ENCODE measurements at places on chromosomes 1 and 21.

DNA sequence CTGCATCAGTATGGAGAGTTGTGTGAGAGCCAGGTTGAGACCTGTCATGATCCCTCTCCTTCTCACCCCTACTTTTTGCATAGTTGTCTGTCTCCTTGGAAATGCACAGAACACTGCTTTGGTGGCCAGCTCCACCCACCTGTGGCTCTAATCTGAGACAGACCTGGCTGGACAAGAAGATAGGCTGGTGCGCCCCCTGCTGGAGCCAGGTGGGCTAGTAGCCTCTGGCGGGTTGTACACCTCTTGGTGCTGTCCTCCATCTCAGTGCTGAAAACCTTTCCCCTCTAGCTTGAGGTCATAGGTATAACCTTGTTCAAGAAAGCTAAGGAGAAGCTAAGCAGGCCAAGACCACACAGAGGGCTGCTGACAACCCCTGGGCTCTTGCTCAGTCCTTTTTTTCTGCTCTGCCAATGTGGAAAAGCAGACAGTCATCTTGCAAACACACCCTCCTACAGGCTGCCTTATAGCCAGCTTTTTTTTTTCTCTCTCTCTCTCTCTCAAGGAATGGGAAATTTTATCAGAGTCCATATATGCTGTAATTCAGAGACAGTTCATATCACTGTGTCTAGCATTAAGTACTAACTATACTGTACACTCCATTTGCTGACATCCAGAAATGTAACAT is 58.8 kb upstream of the SPATA6 start:
- peaks cover 7% of the 10 kb centered on the region for H3K4me1 ChIP-seq
- no peak overlapping the region for H3K4me3 ChIP-seq
- H3K27ac ChIP-seq = no peak overlapping the region
- H3K27me3 ChIP-seq = peaks cover 74% of the 10 kb centered on the region

DNA sequence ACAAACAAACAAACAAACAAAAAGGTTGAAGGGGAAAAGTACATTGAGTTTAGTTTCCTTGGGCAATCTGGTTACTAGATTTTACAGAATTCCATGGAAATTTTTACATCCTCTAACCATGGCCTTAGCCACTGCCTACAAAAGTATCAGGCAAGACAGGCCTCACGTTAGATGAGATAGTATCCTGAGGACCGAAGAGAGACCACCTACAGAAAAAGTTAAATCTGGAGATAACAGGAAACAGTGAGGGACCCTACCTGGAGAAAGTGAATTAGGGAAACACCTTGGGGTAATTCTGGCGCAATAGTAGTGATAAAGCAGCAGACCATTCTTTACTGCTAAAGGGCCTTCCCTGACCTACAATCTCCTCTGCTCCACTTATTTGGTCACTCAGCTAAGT is 8.7 kb downstream of the RAB29 start:
- peaks cover 2% of the 10 kb centered on the region for H3K36me3 ChIP-seq
- H3K27me3 ChIP-seq = peaks cover 7% of the 10 kb centered on the region
- no peak overlapping the region for H3K4me3 ChIP-seq
- H3K27ac ChIP-seq = no peak overlapping the region
- DNase-seq = no peak

GRCh38 chr1:184114818-184115398 is 63.4 kb downstream of the TSEN15 start:
- peaks cover 10% of the 10 kb centered on the region for H3K4me1 ChIP-seq
- peaks cover 6% of the 10 kb centered on the region for H3K36me3 ChIP-seq
- no peak overlapping the region for H3K4me3 ChIP-seq
- H3K27ac ChIP-seq = peak overlapping the region; percentile 32
- no peak for DNase-seq

GRCh38 chr1:206000641-206001339 is 2.4 kb downstream of the RAB7B start:
- H3K36me3 ChIP-seq = peaks cover 5% of the 10 kb centered on the region
- no peak overlapping the region for H3K27ac ChIP-seq
- peaks cover 3% of the 10 kb centered on the region for H3K27me3 ChIP-seq
- no peak overlapping the region for H3K4me3 ChIP-seq
- no peak for DNase-seq

DNA sequence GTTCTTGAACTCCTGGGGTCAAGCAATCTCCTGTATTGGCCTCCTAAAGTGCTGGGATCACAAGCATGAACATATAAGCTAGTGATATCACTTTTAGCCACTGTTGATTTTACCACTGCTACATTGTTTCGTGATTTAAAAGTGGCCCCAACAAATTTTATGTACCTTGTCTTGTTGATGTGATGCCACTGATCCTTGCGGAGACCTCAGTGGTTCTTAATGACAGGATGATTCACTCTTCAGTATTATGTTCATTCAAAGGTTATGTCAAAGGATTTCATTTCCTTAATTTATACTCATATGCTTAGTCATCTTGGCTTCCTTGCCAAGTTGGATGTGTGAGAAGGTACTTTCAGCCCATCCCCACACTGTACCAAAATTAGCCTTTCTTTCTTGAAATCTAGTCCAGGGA is 12.1 kb downstream of the PRKACB start:
- H3K4me3 ChIP-seq = no peak overlapping the region
- peaks cover 9% of the 10 kb centered on the region for H3K36me3 ChIP-seq
- DNase-seq = no peak
- H3K4me1 ChIP-seq = no peaks in the 10 kb centered on the region
- H3K27me3 ChIP-seq = no peaks in the 10 kb centered on the region
- no peak overlapping the region for H3K27ac ChIP-seq

DNA sequence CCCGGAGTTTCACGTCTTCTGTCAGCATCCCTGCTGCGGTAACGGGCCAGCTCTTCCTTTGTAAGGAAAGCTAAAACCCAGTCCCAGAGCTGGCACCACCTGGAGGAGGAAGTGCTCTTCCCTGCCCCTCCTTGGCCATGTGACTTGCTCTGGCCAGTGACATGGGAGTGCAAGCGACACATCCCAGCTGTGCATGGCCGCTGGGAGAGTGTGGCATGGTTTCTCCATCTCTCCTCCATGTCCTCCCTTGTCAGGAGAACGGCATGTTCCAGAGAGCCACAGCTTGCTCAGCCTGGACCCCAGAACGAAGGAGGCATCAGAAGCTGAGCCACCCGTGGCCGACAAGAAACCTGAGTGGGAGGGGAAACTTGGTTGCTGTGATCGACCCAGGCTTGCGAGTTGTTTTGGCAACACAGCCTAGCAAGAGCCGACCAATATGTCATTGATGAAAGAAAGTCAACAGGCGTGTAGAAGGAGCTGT is 2.7 kb upstream of the PRXL2B start:
- H3K27ac ChIP-seq = no peak overlapping the region
- no peak for DNase-seq
- H3K4me1 ChIP-seq = peaks cover 14% of the 10 kb centered on the region
- H3K36me3 ChIP-seq = no peaks in the 10 kb centered on the region
- peak overlapping the region; percentile 62 for H3K4me3 ChIP-seq
- peaks cover 10% of the 10 kb centered on the region for H3K27me3 ChIP-seq

DNA sequence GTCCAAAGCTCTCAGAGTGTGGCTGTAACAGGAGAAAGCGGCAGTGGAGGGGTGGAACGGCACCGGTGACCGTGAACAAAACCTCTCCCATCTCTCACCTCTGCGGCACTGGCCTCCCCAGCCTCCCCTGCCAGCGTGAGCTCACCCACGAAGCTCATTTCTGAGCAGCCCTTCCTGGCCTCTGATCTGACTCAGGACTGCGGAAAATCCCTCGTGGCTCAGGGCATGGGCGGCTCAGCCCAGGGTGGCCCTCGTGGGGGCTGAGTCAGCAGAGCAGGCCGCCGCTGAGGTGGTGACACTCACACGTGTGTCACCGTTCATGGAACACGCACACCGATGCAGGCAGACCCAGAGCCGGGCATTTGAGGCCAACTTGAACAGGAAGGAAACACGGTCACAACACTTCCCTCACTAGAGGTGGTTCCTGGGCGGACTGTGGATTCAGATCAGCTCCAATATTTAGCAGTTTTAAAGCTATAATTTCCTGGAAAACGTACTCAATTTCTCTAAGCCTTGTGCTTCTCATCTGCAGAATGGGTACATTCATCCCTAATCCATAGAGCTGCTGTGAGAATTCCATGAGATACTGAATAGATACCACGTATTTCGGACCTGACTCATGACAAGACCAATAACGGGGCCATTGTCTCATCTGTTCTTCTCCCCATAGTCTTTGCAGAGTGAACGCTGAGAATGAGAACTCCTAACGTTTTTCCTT is 115.0 kb upstream of the TMPRSS2 start:
- H3K27ac ChIP-seq = no peak overlapping the region
- no peak overlapping the region for H3K4me3 ChIP-seq
- DNase-seq = no peak
- no peaks in the 10 kb centered on the region for H3K27me3 ChIP-seq

DNA sequence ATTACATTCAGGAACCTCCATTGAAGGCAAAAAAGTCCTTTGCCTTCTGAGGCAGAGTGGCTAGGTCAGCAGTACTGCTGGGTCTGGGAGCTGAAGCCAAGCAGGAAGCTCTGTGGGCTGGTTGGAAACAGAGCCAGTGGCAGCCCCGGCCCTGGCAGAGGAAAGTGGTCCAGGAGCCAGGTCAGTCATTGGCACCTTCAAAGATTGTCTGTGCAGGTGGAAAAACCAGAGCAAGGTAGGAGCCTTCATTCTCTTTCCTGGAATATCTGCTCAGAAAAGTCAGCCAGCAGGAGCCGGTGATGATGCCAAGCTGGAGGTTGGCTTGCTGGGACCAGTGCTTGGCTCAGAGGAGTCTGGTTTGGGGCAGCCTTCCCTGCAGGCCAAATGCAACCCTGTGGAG is 12.5 kb upstream of the DISP3 start:
- no peak overlapping the region for H3K4me3 ChIP-seq
- H3K36me3 ChIP-seq = no peaks in the 10 kb centered on the region
- H3K27ac ChIP-seq = no peak overlapping the region
- no peaks in the 10 kb centered on the region for H3K4me1 ChIP-seq
- no peak for DNase-seq

DNA sequence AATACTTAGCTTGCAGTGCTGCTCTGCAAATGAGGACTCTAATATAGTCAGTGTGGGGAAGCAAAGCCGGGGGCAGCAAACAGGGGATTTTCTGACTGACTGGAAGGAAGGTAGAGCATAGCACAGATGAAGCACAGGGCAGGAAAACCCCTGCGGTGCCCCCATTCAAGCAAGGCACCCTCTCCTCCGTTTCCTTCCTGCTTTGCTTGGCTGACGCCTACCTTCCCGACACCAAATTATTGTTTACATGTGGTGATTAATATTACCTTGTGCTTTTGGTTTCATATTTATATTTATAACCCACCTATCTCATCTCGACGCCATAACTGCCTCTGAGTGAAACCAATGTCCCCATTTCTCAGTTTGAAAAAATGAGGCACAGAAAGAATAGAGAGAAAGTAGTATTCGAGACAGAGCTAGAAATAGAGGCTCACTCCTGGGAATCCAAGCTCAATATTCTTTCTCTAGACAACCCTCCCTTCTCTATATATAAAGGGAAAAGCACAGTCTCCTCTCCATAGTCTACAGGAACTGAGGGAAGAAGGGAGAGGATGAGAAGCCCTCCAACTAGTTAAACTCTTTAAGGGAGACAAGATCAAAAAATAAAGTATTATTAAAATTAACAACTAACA is 41.3 kb downstream of the PIK3C2B start:
- no peak overlapping the region for H3K4me3 ChIP-seq
- no peak for DNase-seq
- peaks cover 52% of the 10 kb centered on the region for H3K4me1 ChIP-seq
- H3K27ac ChIP-seq = peak overlapping the region; percentile 64
- H3K27me3 ChIP-seq = no peaks in the 10 kb centered on the region

DNA sequence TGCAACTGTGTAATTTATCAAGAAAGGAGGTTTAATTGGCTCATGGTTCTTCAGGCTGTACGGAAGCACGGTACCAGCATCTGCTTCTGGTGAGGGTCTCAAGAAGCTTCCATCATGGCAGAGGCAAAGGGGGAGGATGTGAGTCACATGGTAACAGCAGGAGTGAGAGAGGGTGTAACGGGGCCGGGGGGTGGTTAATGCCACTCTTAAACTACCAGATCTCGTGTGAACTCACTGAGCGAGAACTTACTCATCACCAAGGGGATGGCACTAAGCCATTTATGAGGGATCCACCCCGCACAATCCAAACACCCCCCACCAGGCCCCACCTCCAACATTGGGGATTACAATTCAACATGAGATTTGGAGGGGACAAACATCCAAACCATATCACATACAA is 21.0 kb upstream of the IFFO2 start:
- DNase-seq = no peak
- no peak overlapping the region for H3K4me3 ChIP-seq
- H3K27me3 ChIP-seq = peaks cover 4% of the 10 kb centered on the region
- H3K4me1 ChIP-seq = peaks cover 3% of the 10 kb centered on the region
- H3K36me3 ChIP-seq = no peaks in the 10 kb centered on the region

DNA sequence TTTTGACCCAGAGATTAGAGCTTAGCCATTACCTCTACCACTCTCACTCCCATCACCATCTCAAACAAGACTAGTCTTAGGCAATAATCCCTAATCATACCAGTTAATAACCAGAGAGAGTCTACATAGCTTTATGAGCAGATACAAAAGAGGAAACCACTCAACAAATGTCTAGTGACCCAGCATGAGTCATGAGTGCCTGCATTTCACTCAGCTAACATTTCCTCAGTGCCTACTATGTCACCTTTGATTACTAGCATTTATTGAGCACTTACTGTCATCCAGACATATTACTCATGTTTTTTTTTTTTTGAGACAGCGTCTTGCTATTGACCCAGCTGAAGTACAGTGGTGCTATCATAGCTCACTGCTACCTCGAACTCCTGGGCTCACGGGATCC is 35.9 kb upstream of the GALNT2 start:
- no peaks in the 10 kb centered on the region for H3K4me1 ChIP-seq
- H3K27ac ChIP-seq = no peak overlapping the region
- H3K36me3 ChIP-seq = no peaks in the 10 kb centered on the region
- no peak overlapping the region for H3K4me3 ChIP-seq
- no peaks in the 10 kb centered on the region for H3K27me3 ChIP-seq

DNA sequence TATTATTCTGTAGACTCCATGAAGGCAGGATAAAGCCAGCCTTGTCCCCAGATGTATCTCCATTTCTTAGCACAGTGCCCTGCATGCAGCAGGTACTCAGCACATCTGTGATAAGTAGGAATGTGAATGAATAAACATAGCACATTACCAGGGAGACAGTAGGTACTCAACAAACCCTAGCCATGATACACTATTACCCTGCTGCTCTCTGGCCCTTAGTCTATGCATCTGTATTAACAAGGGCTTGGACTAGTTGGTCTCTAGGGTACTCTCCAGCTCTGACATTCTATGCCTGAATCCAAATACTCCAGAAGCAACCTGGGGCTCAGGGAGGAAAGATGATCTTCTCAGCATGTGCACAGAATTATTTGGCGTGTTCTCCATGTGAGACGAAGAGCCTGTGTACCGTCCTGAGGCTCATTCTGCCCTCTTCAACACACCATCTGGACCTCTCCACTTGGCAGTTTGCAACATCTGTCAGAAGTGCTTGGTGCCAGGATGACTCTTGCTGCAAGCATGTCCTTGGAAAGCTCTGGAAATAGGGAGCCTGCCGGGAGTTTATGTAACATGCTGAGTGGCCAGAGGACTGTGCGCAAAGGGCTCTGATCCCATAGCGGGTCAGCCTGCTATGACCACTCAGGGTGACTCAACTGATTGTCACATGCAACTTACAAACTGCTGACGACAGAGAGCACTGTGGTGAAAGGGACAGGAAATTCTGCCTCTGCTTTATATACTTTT is 228.2 kb upstream of the USP24 start:
- H3K4me3 ChIP-seq = no peak overlapping the region
- H3K27ac ChIP-seq = no peak overlapping the region
- H3K27me3 ChIP-seq = no peaks in the 10 kb centered on the region
- no peak for DNase-seq

Data from neural crest cell (in vitro differentiated cells).